ENCODE measurements at places on chromosomes 11 and 22.
A peak's percentile ranks its signal among the peaks of the same experiment; 100 is the strongest.

GRCh38 chr11:26905368-26905767 is 88.5 kb upstream of the FIBIN start:
- DNase-seq = no peak

DNA sequence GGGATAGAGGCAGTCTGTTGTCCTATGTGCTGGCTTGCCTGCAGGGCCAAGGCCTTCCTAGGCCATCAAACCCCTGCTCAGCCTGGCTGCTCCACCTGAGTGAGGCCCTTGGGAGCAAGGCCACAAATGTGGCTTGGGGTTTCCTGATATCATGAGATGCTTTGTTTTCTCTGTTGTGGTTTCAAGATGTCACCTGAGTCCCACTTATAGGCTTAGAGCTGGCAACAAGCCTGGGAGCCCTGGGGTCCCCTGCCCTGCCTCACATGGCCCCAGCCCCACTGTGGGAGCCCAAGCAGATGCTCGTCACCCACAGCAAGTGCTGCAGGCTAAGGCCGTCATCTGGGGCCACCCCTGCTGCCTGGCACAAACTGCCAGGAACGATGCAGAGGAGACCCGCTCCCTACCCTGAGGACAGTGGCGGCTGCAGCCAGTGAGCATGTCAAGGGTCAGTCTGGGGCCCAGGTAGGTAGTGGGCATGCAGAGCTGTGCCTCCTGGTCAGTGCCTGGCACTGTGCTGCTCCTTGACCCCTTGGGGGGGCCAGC is 75.4 kb upstream of the KCNQ1OT1 start:
- DNase-seq = no peak

DNA sequence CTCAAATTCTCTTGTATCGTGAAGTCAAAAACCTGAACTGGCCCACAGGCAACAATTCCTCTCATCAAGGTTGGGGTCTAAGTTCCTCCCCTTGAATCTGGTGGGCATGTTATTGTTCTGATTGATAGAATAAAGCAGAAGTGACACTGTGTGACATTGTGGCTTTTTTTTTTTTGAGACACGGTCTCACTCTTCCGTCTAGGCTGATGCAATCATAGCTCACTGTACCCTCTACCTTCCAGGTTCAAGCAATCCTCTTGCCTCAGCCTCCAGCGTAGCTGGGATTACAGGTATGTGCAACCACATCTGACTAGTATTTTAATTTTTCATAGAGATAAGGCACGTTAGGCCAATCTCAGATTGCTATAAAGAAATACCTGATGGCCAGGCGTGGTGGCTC is 8.9 kb upstream of the PELI3 start:
- DNase-seq = no peak

GRCh38 chr11:66429983-66430602 is 8.6 kb downstream of the MRPL11 start:
- DNase-seq = peak; percentile 84

GRCh38 chr22:44460691-44461375 is 37.2 kb downstream of the RTL6 start:
- no peak for DNase-seq

GRCh38 chr11:80309301-80309700 is 868.5 kb upstream of the TENM4 start:
- DNase-seq = no peak

GRCh38 chr11:130068986-130069658 is 572 bp upstream of the APLP2 start:
- no peak for DNase-seq

- DNase-seq = no peak
These were observed 53.2 kb downstream of the ALX4 start for GRCh38 chr11:44256673-44257291.

All from GM20000 (cell line).